ENCODE measurements at places on chromosomes 11 and 22. TPM values are rescaled to one million over a fixed set of nuclear protein-coding genes. Genes with fewer than 3 reads are reported as not detected.

Gene C11orf86
- total RNA-seq, result not detected

Gene DLAT
- total RNA-seq, result 52.5 TPM

DNA sequence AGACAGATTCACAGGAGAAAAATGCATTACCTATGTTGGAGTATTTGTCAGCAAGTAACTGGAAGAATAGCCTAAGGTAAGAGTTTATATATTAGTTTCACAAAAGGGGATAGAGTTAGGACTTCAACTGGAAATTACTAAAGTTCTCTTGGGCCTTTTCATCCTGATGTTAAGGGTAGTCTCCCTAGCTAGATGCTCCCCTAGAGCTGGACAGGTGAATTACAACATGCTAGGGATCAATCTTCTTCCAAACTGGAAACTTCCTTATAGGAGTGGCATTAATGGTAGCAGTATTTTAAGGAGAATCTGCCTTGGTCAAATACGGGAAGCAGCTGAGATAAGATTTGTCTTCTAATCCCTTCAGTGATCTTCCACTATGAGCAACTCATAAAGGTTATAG is 632.8 kb upstream of the RAG2 start:
- no peak for DNase-seq

GRCh38 chr11:75241036-75241905 is 697 bp downstream of the TPBGL start:
- peak; percentile 47 for DNase-seq

- no peak for DNase-seq
Observed at GRCh38 chr11:126808296-126808695, 192.3 kb downstream of the KIRREL3 start.

DNA sequence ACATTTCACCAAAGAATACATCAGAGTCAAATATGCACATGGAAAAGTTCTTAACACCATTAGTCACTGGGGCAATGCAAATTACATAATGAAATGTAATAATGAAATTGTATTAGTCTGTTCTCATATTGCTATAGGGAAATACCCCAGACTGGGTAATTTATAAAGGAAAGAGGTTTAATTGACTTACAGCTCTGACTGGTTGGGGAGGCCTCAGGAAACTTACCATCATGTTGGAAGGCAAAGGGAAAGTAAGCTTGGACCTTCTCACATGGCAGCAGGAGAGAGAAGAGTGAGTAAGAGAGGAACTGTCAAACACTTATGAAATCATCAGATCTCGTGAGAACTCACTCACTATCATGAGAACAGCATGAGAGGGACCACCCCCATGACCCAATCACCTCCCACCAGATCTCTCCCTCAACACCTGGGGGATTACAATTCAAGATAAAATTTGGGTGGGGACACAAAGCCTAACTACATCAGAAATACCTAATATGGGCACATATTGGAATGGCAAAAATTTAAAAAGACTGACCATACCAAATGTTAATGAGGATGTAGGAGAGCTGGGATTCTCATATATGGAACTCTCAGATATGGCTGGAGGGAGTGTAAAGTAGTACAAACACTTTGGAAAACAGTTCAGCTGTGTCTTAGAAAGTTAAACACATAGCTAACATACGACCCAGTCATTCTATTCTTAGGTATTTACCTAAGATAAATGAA is 65.1 kb upstream of the CD44 start:
- DNase-seq, result no peak

DNA sequence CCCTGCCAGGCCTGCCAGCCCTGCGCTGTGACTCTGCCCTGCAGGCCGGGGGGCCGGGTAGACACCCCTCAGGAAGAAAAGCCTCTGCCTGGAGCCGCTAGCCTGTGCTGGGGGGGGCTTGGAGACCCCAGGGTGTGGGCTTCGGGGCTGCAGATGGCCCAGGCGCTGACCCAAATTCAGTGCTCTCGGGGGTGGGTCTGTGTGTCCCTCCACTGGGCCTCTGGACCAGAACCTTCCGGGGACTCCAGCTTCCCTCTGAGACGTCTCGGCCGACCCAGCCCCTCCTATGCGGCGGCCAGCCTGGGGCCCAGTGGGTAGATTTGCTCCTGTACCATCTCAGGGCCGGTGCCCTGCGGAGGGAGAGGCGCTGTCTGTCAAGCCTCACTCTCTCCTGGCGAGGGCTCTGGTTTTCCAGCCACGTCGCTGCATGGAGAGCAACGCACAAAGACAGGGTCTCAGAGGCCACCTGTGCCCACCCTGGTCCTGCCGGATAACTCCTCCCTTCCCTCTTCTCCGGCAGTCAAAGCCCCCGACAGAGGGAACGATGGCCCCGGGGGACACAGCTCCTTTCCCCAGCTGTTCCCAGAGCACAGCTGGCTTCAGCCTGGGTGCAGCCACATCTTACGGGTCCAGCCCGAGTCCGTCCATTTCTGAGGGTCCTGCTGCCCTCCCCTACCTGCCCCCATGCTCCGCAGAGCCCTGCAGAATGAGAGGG is 40.1 kb upstream of the TOLLIP start:
- no peak for DNase-seq

- no peak for DNase-seq
Observed at GRCh38 chr11:106378513-106379179, 301.2 kb downstream of the AASDHPPT start.

DNA sequence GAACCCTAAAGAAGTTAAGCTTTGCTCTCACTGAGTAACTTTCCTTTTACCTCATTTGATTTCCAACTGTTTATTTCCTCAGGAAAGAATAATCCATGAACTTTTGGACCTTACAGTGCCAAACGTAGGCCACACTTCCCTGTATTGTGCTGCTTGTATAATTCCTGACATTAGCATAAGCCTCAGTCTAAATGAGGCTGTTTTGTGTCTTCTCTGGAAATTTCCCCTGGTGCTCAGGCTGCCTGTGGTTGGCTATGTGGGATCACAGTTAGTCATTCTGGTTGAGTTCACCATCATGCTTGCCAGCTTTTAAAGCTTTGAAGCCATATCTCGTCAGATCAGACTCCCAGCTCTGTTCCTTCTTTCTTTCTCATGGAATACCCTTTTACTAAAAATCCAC is 107.0 kb downstream of the FAM76B start:
- peak; percentile 47 for DNase-seq

GRCh38 chr22:49699928-49700498 is 127.7 kb downstream of the BRD1 start:
- no peak for DNase-seq
